NCI-H187 treated with DMSO at 0.1 percent for 48 hours (cell line): ENCODE measurements at places on chromosomes 3 and 15.

- no peak for DNase-seq
These were observed 99.6 kb downstream of the SLC25A26 start for GRCh38 chr3:66320390-66320789.

DNA sequence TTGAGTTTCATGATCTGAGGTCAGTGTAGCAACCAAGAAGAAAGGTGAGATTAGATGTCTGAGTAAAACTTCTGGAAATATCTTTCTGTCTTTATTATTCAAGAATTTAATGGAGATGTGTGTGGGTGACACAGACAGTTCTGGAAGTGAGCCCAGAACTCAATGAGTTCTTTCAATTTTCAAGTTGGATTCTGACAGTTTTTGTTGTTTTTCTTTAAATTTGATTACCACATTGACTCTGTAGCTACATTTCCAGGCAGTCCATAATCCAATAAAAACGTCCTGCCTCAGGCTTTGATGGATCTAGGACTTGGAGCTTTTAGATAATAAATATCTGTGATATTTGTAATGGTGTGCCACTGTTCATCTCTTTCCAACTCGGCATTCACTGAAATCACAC lies 3.9 kb upstream of the PARP14 start:
- no peak for DNase-seq

GRCh38 chr3:99012051-99012450 lies 110.6 kb upstream of the DCBLD2 start:
- DNase-seq, result no peak

- no peak for DNase-seq
These were observed 128.1 kb downstream of the NSMCE3 start for GRCh38 chr15:29141308-29142128.

- no peak for DNase-seq
These were observed 82.5 kb upstream of the NAALADL2 start for GRCh38 chr3:174776636-174777035.

DNA sequence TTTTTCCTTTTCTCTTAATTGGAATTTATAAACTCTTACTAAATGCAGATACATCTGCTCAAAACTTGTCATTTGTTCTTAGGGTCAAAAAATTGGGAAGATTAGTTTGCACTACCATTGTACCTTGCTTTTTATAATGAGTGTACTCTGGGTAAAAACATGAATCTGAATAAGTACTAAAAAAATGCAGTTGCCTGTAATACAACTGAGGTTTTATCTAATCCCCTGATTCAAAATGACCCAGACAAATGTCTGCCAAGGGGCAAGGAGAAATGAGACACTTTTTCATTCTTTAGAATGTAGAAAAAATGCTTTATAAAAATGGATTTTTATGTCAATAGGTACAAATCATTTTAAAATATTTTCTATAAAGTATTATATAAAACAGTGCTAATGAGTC lies 42.4 kb downstream of the RASA2 start:
- no peak for DNase-seq

GRCh38 chr15:78680431-78681075 lies 39.5 kb upstream of the CHRNB4 start:
- DNase-seq, result no peak
